HS-27A (cell line): ENCODE measurements at places on chromosomes 7 and 10.

GRCh38 chr7:104804696-104805095 is 209.3 kb upstream of the KMT2E start:
- DNase-seq, result no peak

GRCh38 chr7:27771111-27771510 is 31.1 kb downstream of the TAX1BP1 start:
- peak; percentile 58 for DNase-seq

DNA sequence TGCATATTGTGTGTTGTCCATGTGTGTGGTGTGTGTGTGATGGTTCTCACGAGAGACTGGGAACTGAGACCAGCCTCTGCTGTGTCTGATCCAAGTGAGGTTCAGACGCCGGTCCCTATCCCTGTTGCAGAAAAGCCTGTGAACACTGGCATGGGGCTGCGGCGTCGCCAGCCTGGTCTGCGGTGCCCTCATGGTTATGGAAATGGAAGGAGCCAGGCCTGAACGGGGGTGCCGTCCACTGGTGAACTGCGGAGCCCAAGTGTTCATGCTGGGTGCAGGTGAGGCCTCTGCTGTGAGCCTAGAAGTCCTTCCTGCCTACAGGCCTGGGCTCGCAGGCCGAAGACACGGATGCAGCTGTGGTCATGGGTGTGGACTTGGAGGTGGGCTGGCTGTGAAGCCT is 18.7 kb upstream of the NCAPG2 start:
- DNase-seq, result no peak

- no peak for DNase-seq
Observed at GRCh38 chr10:80462981-80463741, 9.1 kb downstream of the TSPAN14 start.

DNA sequence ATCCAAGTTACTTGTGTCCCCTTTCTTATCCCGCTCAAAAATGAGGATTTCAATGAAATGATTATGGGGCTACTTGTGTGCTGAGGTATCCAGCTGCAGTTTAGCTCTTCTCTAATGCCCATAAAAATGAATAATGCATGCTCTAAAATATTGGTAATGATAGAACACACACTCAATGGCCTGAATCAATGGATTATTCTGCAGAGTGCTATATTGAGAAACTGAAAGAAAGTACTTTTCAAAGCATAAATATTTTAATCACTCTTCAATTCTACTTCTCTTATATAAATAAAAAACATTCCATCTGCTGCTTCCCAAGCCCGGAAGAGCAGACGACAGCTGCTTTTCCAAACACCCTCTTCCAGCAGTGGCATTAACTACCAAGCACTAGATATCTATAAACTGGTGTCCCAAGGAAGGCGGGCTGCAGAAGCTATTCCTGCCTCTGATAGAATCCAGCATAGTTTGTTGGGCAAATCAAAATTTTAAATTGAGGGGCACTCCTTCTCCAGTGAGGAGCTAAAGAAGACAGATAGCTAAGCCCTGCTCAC is 284.9 kb upstream of the AOAH start:
- no peak for DNase-seq

- DNase-seq, result no peak
Observed at GRCh38 chr10:86177537-86178155, 188.9 kb downstream of the GRID1 start.

- no peak for DNase-seq
Observed at GRCh38 chr7:133470-133869, 58.9 kb upstream of the FAM20C start.

DNA sequence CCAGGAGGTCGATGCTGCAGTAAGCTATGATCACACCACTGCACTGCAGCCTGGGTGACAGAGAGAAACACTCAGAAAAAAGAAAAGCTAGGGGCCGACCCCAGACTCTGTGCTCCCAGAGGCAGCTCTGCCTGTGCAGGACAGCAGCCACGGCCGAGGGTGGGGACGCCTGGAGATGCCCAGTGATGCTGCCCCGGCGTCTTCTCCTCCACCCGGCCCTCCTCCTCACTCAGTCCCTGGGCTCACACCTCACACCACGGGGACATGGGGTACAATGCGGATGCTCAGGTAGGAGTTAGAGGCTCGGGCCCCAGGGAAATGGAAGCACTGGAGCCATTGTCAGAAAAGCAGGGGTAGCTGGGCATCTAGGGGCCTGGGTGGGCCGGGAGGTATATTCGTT is 46.3 kb upstream of the ELFN1 start:
- DNase-seq, result no peak

GRCh38 chr10:26015092-26015491 is 81.1 kb downstream of the MYO3A start:
- DNase-seq, result no peak

DNA sequence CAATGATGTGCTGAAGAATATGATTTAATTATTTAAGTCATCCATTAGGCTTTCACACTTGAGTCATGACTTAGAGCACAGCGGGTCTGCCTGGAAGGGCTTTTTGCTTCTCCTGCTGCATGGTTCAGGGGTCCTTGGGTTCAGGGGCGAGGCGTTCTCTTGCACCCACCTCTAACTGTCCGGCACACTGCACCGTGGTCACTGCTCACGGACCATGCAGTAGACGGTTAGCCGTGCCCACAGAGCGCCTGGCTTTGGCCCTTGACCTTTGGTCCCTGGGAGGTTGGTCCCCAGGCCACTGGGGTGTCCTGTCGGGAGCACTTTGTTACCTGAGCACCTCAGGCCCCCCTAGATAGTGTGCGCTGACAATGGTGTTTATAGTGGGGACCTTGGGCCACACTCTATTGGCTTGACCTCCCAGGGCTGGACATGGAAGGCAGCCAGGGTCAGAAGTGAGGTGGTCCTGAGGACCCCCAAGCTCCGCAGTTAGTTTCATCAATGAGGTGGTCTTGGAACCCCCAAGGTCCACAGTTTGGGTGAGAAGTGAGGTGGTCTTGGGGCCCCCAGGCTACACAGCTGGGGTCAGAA is 110.6 kb downstream of the ACTR3B start:
- DNase-seq, result no peak

- no peak for DNase-seq
Observed at GRCh38 chr7:47816647-47817046, 131.6 kb downstream of the PKD1L1 start.

GRCh38 chr7:11448323-11448722 is 383.7 kb downstream of the THSD7A start:
- no peak for DNase-seq

- no peak for DNase-seq
Observed at GRCh38 chr7:18437101-18437500, 58.4 kb upstream of the HDAC9 start.

GRCh38 chr7:70696201-70696754 is 435.7 kb upstream of the GALNT17 start:
- no peak for DNase-seq

DNA sequence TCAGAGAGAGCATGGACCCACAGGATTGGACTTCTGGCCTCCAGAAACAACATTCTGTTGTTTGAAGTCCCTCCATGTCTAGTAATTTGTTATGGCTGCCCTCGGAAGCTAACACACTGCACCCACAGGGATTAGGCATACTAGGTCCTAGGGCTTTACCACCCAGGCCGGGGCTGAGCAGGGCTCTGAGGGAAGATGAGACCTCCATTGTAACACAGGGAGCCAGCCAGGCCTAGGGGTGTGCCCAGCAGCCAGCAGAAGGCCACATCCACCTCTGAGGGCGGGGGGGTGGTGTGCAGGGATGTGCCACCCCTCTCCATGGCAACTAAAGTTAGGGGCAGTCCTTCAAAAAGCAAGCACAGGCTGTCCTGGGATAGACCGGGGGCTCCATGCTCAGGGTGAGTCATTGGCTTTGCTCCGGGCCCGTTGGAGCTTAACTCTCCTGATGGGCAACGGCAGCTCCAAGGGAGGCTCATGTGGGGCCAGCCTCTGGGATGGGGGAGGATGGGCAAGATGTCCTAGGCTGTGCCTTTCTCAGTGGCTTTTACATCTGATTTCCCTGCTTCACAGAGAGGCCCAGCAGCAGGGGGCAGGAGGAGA is 96.6 kb upstream of the GPR26 start:
- no peak for DNase-seq

DNA sequence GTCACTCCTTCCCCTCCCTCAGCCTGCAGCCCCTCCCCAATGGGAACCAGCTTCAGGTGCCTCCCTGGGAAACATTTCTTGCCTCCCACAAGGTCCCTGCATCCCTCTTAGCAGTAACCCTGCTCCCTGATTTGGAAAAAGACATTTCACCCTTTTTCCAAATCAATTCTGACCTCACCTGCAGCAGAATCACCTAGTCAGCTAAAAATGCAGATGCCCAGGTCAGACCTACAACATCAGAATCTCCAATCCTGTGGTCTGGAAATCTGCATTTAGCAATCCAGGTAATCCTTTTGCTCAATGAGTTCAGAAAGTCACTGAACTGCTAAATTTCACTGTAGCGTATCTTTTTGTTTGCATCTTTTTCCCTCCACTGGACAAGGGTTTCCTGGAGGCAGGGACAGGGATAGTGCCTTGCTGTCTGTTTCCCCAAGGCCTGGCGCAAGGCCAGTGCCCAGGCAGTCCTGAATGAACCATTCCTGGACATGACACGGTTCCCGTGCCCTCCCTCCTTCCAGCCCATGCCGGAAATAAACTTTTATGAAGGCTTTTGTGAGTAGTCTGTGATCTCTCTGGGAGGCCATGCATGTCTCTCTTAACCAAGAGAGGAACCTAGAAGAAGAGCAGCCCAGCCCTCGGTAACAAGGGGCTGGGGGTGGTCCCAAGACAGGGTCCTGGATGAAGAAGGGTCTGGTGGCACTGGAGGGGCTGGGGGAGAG is 44.0 kb downstream of the COL13A1 start:
- no peak for DNase-seq

- DNase-seq, result no peak
Observed at GRCh38 chr7:142855114-142855743, 353 bp downstream of the EPHB6 start.

DNA sequence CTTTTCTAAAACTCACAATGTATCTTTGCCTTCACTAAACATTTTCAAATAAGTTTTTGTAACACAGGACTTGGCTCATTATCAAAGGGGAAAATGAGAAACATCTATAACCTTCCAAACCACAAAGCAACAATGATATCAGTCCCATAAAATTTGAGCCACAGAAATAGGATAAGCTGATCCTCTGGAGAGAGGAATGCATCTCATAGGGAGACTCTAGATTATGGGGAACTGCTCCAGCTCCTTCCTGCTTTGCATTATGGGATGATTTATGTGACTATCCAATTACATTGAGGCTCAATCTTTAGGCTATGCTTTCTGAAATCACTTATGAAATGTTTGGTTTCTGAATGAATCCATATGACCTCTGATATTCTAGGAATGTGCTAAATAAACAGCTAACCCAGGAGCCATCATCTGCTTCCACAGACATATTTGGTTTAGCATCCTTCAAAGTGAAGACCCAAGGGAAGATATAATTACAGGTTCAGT is 70.4 kb downstream of the CUBN start:
- DNase-seq, result no peak

DNA sequence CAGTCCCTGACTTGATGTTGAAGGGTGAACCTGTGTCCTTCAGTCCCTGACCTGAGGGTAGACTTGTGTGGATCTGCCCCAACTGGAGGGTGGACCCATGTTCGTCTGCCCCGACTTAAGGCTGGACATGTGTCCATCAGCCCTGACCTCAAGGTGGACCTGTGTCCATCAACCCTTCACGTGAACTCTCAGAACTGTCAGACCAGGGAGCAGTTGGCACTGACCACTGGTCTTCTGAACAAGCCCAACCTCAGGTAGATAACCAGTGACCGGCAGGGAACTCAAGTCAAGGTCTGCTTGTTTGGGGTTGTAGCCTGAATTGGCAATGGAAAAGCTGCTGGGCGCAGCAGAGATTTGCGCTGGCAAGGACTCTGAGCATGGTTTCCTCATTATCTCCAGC is 96.5 kb downstream of the ADCY1 start:
- DNase-seq, result no peak

DNA sequence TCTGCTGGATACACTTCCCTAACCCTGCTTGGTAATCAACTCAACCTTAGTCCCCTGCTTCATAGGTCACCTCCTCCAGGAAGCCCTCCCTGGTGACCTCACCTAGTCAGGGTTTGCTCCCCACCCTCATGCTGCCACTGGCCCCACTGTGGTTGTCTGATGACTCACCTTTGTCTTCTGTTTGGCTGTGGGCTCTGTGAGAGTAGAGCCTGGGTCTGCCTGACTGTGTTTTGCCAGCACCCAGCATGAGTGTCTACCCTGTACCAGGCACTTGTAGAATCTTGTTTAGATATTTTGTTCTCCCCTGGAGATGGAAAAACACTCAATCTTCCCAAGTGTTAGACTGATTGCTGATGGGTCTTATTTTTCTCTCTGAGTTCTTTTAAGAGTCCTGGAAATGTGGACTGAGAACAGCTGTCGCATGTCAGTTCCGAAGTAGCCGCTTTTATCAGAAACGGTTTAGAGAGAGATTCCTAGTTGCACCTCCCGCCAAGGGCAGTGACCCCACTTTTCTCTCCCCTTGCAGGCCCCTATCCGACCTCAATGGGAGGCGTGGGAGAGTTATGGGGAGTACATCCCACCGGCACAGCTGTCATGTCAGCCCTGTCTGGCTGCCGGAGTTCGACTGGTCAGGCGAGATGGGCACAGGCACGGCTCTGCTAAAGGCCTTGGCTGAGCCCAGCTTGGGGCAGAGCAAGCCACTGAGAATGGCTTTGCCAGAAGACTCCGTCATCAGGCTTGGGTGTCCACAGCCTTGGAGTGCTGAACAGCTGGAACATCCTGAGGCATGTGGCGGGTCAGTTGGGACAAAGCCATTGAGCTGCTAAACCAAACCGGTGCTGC is 134.3 kb downstream of the GRK5 start:
- DNase-seq, result no peak

GRCh38 chr10:74008212-74008731 is 10.4 kb downstream of the VCL start:
- DNase-seq, result peak; percentile 56

GRCh38 chr7:46557781-46558180 is 636.7 kb upstream of the IGFBP3 start:
- DNase-seq, result no peak

DNA sequence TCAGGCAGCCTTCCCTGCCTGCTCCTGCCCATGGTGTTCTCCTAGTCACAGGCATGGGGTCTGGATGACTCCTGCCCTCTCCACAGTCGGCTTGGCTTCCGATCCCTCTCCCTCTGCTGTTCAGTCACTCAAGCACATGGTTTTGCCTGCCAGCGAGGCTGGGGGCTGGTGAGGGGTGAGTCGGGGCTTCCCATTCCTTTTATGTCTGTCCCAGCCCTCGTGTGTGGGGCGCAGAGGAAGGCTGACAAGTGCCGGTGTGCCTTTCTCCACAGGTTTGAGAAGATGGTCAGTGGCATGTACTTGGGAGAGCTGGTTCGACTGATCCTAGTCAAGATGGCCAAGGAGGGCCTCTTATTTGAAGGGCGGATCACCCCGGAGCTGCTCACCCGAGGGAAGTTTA is 40.1 kb downstream of the TACR2 start:
- no peak for DNase-seq

GRCh38 chr7:145863-146262 is 46.5 kb upstream of the FAM20C start:
- no peak for DNase-seq

- no peak for DNase-seq
Observed at GRCh38 chr10:101230183-101230917, 1.1 kb upstream of the LBX1 start.

- no peak for DNase-seq
Observed at GRCh38 chr7:116258734-116259133, 48.4 kb downstream of the TES start.
